ENCODE measurements at places on chromosomes 2 and 18.

- no peak for DNase-seq
Observed at GRCh38 chr2:62686012-62686685, 19.4 kb upstream of the EHBP1 start.

- DNase-seq: no peak
Observed at GRCh38 chr18:61596296-61596695, 263.1 kb downstream of the CDH20 start.

GRCh38 chr18:58541146-58541788 is 87.6 kb downstream of the ALPK2 start:
- peak; percentile 39 for DNase-seq

- DNase-seq: peak; percentile 67
Observed at GRCh38 chr18:31246460-31246859, 71.5 kb upstream of the DSG1 start.

DNA sequence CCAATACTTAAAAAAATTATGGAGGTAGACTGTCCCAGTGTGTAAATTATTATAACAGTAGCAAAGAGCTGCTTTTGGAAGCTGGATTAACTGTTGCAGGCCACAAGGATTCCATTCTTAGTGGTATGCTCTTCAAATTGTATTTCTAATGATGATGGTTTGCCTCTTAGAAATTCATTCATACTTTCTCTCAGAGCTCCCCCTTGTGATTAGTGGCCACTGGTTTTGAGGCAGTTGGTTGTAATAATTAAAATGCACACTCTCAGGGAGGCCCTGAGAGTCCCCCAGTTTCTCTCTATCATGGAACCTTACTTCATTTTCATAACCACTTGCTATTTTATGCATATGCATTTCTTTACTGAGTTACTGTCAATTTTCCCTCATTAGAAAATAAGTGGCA is 122.5 kb downstream of the PLA2R1 start:
- DNase-seq: peak; percentile 71

DNA sequence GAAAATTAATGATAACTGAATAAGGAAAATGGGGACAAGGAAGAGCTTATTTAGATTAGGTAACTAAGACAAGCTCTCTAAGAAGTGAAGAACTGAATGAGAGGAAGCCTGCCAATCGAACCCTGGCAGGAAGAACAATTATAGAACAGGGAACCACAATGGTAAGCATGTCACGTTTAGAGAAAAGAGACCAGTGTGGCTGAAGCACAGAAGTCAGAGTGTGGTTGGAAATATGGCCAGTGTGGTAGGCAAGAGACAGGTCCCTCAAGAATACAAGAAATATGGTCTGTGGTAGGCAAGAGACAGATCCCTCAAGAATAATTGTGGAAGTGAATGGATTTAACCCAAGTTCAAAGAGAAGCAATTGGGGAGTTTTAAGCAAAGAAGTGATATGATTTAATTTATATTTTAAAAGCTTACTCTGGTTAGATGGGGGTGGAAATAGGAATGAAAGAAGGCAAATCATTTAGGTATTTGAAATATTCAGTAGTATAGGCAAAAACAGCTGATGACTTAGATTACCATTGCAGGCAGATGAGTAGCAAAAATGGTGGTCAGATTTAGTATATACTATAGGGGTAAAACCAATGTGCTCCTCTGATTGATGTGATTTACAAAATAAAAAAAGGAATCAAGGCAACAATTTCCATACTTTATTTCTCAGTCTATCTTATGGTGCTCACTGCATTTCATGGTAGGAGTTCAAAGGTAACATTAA is 38.8 kb upstream of the ERMN start:
- DNase-seq: peak; percentile 37

GRCh38 chr18:28152354-28152753 is 24.6 kb downstream of the CDH2 start:
- DNase-seq: no peak

DNA sequence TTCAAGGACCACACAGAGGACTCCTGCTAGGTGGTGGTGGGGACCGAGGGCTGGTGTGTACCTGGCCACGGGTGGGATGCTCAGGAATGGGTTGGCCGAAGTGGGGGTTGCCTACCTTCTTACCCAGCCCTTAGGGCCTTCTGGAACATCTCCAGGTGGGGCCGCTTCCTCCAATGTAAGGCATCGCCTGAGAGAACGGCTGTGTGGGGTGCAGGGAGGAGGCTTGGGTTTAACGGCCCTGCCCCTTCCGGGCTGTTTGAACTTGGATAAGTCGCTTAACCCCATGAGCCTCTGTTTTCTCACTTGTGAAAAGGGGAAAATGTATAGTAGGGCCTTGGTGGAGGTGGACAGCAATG is 35.0 kb downstream of the EMILIN2 start:
- DNase-seq: no peak

DNA sequence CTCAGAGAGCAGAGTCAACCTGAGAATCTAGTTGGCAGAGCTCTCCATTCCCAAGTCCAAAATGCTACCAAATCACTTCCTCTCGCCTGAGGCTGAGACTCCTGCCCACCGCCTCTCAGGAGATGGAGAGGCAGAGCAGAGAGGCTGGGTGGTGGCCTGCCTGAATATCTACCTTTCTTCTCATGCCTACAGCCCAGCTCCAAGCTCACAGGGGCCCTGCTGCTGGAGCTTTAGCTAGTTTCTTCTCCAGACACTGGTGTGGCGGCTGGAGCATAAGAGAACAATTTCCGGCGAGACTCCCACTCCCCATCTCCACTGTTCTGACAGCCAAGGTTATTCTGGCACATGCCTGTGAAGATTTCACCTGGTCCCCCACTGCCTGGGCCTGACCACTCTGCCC is 8.1 kb upstream of the CYP26B1 start:
- no peak for DNase-seq

- DNase-seq: no peak
Observed at GRCh38 chr2:240460781-240461431, 25.4 kb downstream of the GPC1 start.

DNA sequence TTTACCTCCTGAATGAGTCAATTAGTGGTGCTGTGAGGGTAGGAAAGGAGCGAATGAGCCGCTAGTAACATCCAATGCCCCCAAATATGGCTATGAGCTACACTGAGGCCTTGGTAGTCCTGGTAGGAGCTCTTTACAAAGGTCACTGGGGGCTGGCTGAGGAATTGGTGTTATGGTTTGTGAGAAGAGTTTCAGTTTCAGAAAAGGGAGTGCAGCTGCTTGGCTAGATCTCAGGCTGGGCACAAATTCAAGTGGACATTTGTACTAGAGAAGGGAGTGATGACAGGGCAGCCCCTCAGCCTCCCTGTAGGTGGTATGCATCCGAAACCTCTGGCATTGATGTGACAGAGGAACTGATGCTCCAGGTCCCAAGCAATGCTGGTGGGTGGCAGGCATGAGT is 13.9 kb upstream of the PAIP2B start:
- DNase-seq: no peak

DNA sequence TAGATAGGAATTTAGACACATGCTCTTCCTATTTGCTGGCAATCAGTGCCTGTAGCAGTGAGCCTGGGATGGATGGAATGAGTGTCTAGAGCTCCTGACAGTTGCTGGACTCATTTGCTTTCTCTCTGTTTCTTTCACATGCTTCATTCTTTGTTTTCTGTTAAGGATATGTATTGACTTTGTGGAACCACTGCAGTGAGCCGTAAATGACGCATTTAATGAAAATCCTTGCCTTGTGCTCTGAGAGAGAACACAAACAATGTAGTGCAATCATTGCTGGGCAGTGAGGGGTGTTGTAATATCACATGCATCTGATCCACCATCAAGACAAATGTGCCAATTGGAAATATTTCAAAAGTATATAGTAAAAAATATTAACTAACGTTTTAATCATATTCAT is 25.2 kb upstream of the CDH20 start:
- no peak for DNase-seq

GRCh38 chr18:35852786-35853185 is 119.7 kb upstream of the RMP24 start:
- DNase-seq: no peak

GRCh38 chr2:30956995-30957394 is 149.7 kb upstream of the CAPN13 start:
- DNase-seq: no peak

DNA sequence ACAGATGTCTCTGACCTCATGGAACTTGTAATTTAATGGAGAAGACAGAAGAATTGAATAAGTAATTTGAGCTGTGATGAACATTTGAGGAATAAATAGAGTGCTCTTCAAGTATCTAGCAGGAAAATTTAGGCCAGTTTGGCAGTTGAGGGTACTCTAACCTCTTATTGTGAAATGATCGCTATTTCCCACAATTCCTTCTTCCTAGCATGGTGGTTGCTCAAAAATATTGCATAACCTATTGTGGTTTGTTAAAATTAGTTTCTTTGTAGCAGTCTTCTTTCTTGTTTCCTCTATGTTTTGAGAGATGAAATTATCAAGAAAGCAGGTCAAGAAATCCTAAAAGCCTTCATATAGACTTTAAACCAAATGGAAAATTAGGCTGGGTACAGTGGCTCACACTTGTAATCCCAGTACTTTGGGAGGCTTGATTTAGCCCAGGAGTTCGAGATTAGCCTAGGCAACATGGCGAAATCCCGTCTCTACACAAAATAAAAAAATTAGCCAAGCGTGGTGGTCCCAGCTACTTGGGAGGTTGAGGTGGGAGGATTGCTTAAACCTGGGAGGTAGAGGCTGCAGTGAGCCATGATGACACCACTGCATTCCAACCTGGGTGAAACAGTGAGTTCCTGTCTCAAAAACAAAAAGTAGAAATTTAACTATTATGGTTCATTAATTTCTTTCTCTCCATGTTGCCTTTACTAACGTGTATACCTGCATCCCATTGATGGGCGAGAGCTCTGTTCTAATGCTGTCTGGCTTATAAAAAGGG is 58.7 kb downstream of the RBKS start:
- DNase-seq: peak; percentile 81

DNA sequence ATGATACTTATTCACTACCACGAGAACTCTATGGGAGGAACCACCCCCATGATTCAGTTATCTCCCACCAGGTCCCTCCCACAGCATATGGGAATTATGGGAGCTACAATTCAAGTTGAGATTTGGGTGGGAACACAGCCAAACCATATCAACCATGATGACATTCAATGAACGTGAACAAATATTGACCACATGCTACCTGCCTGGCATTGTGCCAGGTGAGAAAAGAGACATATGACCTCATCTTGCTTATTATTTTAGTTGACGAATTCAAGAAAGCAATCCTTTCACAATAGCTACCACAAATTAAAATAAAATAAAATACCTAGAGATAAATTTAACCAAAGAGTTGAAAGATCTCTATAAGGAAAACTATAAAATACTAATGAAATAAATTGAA is 286.5 kb upstream of the CRIM1 start:
- DNase-seq: no peak

DNA sequence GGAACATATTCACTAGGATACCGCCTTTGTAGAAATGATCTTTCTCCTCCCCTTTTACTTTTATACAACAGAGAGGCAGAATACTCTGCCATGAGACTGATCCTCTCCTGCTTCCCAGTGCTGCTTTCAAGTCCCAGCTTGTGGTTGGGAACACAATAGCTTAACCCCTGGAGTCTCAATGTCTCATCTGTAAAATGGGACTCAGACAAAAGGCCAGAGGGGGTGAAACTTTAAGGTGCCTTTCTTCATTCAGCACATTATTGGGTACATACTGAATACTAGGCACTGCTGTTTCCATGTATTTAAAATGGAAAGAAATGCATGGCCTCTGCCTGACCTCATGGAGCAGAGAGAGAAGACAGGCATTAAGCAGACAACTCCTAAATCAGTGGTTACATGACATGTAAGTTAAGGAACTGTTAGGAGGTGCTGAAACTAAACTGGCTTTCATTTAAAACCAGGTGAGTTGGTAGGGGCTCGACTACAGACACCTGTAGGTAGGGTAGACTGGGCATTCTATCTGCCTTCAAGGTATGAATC is 53.8 kb downstream of the MAP4K4 start:
- DNase-seq: no peak

DNA sequence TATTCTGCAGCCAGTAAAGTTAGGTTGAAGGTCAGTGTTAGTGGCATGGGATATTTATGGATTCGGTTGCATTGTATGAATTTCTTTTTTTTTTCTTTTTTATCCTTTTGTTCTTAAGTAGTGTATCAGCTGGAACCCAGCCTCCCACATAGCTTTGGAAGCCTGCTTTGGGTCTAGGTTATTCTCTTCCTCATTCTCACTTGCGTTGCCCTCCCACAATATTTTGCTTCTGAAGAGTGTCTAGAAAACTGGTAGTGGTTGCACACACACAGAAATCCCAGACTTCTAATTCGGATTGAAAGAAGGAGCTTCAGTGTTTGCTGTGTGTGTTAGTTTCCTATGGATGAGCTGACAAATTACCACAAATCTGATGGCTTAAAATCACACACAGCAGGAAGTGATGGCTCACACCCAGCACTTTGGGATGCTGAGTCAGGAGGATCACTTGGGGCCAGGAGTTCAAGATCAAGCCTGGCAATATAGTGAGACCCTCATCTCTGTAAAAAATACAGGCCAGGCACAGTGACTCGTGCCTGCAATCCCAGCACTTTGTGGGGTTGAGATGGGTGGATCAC is 104.8 kb downstream of the ARL4C start:
- DNase-seq: no peak

DNA sequence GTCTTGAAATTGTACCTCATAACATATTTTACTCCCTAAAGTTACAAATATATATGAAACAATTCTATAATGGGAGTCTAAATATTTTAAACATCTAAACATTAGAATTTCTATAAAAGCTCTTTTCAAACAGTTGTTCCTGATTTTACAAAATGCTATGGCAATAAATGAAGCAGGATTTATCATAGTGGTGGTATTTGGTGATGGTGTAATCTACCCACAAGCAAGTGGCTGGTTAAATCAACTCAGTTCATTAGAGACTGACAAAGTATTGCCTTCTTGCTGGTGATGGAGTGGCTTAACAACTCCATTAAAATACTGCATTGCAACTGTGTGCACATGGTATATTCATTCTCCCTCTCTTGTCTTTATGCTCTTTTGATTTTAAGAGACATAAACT is 138.9 kb downstream of the PMAIP1 start:
- no peak for DNase-seq

DNA sequence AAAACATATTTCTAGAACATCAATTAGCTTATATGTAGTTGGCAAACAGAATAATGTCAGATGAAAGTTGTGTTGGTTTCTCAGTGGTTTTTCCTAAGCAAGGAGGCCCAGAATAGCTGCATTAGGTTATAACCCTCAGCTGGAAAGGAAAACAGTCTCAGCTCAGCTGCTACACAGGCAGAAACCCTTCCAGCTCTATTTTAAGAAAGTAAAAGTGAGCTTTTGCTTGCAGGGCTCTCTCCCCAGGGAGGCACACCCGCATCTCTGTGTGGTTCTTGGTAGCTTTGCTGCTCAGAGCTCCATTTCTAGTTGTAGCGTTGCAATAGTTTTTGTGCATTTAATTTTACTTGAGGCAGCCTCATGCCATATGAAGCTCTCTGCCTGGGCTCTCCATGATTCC is 54.6 kb downstream of the PIKFYVE start:
- DNase-seq: no peak

- DNase-seq: no peak
Observed at GRCh38 chr2:232890536-232890895, 20.5 kb downstream of the SNORC start.
